ENCODE measurements at places on chromosomes 6 and 20.

- DNase-seq: no peak
Measured at GRCh38 chr6:12395898-12396297, 105.7 kb downstream of the EDN1 start.

- no peak for DNase-seq
Measured at GRCh38 chr6:89834884-89835792, 5.5 kb downstream of the CASP8AP2 start.

DNA sequence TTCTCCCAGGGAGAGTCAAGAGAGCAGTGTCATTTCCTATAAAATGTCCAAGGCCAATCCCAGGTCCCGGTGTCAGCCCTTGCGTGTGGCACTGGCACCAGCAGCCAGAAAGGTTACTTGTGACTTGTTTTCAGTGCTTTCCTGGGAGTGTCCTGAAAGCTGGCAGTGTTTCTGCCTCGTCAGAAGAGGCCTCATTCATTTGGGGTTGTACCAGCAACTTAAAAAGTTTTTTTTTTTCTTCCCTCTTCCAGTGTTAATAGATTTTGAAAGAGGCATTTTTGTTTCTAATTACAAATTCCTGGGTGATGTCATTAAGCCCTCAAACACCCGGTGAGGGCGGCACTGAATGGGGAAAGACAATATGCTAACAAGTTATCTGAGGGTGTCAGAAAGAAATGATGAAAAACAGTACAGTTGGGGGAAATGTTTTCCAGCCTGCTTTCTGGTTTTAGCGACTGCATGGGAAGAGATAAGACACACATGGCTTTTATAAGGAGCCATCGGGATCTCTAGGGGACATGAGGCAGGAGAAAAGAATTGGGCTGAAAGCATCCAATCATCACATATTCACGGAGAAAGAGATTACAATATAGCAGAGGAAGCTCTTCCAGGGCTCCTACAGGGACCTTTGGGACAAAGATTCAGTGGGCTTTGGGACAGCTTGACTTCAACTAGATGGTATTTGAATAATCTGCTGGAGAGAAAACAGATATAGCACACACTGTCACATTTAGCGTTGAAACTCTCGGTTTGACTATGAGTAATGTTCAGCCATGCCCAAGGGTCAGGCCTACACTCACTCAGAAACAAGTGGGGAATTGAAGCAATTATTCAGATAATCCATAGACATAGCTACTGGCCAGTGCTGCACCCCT lies 153.0 kb downstream of the BCAS1 start:
- DNase-seq: no peak

- DNase-seq: no peak
Measured at GRCh38 chr20:1471242-1471641, 4.6 kb upstream of the NSFL1C start.

DNA sequence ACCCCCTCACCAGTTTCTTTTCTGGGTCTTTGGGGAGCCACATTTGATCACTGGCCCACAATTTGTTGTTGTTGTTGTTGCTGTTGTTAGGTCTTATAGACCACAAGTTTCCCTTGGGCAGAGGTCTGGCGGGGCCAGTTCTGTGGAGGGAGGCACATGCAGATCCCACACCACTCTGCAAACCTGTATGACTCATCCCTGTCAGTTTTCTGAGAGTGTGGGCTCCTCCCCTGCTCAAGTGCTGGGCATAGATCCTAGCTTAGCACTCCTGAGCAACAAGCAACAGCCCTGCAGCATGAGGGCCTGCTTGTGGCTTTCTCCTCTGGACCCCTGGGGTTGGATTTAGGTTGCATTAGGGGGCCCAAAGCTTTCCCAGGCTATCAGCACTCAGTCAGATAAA lies 411.1 kb upstream of the HTR1E start:
- DNase-seq: no peak

- no peak for DNase-seq
Measured at GRCh38 chr20:7981374-7981773, 38.2 kb downstream of the TMX4 start.

DNA sequence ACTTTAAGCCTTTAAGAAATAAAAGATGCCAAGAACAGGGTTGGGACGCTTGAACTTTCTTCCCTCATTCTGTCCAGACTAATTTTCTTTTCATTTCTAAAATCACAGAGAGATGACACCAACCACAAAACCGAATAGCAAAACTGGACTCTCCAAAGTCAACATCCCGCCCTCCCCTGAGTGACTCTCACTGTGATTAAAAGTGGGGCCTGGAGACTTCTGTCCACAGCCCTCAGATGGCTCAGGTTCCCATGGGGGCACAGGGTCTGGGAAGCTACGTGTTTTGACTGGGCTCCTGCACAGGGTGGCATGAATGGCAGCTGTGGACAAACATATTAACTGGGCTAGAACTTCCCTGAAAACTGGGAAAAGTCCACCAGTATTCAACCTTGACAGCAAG lies 6.3 kb downstream of the FRMD1 start:
- no peak for DNase-seq

GRCh38 chr6:97059473-97059872 lies 134.9 kb downstream of the KLHL32 start:
- peak; percentile 44 for DNase-seq

DNA sequence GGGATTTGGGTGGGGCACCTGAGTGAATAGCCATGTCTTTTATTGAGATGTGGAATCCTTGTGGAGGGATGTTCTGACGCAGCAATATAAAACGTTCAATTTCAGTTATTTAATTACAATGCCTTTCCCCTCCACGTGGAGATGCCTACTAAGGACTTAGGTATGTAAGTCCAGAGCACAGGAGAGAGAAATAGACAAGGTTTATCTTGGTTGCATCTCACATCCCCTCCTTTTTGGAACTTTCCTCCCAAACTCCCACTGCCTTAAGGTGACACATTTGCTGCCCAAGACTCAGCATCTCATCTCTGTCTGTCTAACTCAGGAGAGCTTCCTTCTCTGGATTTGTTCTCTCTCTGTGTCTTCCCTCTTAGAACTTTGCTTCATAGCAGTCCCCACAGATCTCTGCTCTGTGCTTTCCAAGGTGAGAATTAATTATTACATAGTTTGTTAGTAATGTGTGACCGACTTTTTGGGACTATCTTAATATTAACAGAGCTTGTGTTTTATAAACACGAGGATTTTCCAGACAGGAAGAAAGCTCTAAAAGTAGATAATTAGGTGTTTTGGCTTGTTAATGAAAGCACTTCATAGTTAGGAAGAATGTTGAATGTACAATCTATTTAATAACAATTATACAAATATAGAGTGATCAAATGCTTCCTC lies 52.6 kb downstream of the COL19A1 start:
- DNase-seq: no peak

- no peak for DNase-seq
Measured at GRCh38 chr20:50729901-50730764, 1.2 kb upstream of the PARD6B start.

DNA sequence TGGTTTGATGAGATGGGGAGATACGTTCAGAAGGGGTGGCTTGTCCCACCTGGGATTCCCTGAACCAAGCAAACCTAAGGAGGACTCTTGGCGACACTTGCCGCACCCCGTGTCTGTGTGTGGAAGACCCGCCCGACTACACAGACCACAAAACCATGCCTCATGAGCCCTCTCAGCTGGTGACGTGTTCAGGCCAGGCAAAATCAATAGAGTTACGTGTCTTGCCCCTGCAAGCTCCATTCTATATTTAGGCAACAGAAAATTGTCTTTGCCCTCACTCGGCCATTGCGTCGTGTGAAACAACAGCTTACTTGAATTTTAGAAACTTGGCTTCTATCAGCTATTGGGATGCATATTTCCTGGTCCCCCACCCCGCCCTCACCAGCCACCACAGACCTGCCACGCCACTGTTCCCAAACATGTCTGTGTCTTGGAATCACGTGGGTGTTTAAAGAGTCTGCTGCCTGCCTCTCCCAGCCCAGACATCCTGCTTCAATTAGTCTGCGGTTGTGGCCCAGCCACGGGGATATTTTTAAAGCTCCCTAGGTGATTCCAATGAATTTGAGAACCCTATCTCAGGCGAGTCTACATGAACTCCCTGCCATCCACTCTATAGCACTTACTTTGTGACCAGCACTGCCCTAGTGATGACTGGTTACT lies 279.2 kb upstream of the EXOC2 start:
- DNase-seq: peak; percentile 3

All from KBM-7 (cell line).